ENCODE measurements at places on chromosomes 2 and 18.

DNA sequence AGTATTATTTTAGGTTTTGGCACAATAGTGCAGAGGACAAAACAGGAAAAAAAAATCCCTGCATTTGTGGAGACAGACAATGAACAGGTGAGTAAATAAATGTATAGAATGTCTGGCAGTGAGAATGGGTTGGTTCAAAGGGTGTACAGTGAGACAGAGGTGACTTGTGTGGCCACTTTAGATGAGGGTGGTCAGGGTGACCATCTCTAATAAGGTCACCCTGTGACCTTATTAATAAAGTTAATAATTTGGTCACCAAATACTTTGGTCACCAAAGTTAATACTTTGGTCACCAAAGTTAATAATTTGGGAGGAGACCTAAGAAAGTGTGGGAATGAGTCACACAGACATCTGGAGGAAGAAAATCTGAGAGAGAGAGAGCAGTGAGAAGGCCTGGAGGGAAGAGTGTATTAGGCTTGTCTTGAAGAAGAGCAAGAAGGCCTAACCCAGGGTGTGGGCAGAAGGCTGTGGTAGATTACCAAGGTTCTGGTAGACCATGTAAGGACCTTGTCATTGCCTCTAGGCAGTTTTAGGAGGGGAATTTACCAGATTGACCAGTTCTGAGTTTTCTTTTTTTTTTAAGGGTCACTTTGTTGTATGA lies 1368.4 kb upstream of the CELF4 start:
- DNase-seq, result no peak

DNA sequence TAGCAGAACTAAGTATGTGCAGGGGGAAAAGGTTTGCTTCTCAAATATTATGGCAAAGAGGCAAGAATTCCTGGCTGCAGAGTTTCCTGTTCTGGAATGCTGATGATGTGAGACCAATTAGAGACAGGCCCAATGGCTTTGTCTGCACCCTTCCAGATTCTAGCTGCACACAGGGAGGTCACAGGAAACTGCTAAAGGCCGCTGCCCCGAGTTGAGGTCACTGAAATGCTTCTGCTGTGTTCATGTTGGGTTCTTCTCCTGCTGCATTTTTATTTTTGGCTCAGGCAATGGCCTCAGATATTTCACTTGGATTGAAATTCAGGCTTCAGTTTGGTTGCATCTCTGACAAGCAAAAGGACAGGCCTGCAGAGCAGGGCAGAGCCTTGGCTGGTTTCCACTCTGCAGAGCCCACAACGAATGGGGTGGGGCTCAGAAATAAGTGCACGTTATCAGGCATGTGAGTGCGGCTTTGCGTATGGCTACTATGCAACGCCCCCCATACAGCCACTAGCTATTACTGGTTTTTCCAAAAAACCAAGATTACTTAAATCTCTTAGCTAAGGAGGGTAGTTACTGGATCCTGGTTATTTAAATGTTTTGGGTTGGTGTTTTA lies 66.9 kb upstream of the FZD5 start:
- no peak for DNase-seq

- DNase-seq, result no peak
These were observed 1354.5 kb upstream of the ZEB2 start for GRCh38 chr2:145874466-145874865.

GRCh38 chr2:83155826-83156225 lies 1303.3 kb downstream of the SUCLG1 start:
- DNase-seq, result no peak

DNA sequence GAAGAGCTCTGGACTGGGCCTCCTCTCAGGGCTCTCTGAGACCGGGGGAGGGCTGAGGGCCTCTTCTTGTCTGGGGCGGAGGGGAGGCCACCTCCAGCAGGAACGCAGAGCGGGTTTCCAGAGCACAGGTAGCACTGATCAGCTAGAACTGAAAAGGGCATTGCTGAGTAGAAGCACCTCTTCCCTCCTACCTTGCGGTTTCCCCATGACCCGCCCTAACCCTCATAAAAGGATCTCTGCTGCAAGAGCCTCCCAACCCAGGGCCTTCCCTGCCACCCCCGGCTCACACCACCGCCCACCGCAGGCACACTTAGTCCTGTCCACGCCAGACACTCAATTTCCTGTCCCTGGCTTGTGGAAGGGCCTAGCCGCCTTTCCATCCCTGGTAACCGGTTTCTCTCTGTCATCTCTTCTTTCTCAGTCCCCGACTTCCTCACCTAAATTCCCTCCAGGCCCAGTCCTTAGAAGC lies 966 bp downstream of the ADCY3 start:
- no peak for DNase-seq

- no peak for DNase-seq
These were observed 54.0 kb upstream of the STRN start for GRCh38 chr2:37020212-37020886.

- DNase-seq, result no peak
These were observed 128.6 kb upstream of the KCNH7 start for GRCh38 chr2:162967147-162967546.

DNA sequence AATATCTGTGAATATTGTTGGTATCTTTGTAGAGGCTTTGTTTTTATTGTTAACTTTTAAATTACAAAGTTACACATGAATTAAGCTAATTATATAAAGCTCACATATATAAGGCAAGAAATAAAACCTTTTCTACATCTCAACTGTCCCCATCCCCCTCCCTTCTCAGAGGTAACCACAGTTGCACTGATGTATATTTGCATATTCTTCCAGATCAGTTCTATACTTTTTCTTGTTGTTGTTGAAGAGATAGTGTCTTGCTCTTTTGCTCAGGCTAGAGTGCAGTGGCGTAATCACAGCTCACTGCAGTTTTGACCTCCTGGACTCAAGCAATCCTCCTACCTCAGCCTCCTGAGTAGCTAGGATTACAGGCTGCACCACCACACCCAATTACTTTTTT lies 36.0 kb upstream of the CDC42EP3 start:
- DNase-seq, result no peak

DNA sequence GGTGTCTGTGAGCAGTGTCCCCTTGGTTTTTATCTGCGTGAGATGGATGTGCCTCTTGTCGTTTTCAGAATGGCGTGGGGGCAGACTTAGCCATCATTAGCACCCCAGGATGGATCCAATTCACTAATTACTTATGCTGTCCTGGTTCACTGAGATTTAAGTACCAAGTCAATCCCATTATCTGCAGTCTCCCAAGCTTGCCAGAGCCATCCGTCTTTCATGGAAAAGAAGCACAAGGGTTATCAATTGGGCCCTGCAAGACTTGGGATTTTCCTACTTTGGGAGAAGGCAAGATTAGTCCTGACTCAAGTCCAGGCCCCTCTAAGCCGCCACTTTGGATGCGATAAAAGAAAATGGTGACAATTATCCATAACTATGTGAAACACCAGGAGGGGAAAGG lies 404.0 kb downstream of the TMEM182 start:
- no peak for DNase-seq

DNA sequence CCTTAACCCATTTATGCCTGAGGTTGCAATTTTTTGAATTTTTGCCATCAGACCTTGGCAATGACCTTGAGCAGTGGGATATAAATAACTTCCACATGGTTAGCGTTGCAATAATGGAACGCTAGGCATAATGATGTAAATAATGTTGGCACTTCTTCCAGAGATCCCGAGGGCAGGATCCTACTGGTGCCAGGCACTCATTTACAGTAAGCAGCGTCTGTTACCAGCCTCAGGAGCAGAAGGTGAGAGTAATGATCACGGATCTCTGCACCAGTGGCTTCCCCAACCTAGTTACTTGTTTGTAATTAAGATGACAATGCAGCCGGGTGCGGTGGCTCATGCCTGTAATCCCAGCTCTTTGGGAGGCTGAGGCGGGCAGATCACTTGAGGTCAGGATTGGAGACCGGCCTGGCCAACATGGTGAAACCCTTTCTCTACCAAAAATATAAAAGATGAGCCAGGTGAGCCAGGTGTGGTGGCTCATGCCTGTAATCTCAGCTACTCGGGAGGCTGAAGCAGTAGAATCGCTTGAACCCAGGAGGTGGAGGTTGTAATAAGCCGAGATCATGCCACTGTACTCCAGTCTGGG lies 41.9 kb downstream of the CPO start:
- no peak for DNase-seq

DNA sequence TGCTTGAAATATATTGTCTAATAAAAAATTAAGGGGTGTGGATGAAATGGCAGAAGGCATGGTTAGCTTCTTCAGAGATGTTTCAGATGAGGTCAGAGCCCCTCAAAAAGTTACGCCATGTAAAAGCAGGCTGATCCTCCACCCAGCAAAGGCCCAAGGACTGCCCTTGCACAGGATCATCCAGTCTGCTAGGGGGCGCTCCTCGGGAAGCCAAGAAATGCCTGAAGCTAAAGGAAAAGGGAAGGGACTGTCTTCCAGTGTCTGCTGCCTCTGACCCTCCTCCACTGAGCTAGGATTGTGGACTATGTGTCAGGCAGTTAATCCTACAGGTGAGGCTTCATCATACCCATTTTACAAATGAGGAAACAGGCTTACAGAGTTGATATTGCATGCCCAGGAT lies 33.8 kb upstream of the TEX51 start:
- no peak for DNase-seq

DNA sequence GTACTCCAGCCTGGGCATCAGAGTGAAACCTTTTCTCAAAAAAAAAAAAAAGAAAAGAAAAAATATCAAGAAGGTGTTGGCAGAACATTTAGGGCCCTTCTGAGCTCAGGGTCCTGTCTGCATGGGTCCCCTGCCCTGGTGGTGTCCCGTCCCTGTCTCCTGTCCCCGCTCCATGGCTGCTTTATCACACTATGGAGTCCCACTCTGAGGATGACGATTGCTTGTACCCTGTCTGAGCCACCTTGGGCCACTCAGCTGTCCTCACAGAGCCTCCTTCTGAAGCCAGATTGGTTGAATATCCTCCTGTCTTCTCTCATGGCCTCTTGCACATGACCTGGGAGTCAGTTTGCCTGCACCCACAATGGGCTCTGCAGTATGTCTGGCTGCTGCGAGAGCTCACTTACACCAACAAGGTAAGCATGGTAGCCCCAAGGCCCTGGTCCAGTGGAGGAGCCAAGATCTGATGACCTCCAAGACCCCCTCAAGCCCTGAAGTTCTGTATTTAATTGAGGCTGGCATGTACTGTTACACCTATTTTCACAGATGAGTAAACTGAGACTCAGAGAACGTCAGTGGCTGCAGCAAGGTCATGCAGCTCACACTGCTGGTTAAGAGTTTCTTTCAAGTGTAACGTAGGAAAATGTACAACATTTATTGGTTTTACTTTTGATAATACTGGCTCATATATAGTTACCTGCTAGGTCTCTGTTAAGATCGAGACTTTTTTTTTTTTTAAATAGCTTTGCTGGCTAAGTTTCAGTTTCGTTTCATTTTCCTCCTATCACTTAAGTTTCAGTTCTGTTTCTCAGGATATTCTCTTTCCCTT lies 16.9 kb upstream of the ZCCHC2 start:
- no peak for DNase-seq

DNA sequence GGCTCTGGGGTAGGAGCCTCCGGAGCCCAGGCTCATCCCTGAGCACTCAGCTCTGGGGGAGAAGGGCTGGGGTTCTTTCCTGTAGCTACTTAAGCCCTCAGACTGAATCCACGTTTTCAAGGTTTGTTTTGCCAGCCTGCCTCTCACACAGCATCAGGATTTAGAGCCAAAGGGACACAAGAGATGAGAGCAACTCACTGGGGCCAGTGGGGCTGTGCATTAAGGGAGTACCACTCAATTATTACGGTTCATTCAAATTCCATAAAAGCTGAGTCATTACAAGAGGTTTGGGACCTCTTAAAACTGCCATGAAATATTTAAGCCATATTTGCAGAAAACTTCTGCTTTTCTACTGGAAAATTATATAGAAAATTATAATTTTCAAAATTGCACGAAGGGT lies 17.1 kb upstream of the SNED1 start:
- no peak for DNase-seq

DNA sequence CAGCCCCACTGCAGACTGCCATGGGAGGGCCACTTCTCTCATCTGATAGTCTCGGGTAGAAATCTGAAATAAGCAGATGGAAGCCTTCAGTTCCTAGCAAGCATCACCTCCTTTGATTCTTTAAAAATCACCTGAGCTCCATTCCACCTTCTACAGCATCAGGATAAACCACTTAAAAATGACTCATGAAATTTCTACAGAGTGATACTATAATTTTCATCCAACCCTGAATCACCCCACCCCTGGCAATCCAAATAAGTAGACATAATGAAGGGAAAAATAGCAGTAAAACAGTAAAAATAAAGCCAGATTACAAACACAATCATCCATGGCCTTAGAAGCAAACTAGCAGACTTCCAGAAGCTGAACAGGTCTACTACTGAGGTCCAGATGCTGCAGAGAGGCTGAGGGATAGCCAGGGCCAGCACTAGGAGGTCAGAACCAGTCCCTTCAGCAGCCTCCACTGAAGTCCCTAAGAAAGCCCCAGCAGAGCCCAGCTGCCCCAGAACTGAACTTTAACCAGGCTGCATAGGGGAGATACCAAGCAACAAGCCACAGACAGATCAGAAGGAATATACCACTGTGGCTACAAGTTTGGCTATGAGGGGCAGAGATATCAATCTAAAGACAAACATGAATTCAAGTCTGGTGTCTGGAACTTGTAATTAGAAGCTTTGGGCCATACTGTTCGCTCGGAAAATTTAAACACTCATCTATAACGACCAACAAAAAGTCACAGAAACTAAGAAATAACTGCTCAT lies 54.7 kb upstream of the RNU4ATAC start:
- no peak for DNase-seq

All from iPS DF 6.9 (cell line).